Epithelial cell of proximal tubule (primary cell): ENCODE measurements at places on chromosomes 2 and 18. TPM values are rescaled to one million over a fixed set of nuclear protein-coding genes. Genes with fewer than 3 reads are reported as not detected.

ATP6V1B1 gene
- 0.81 TPM in 1 of 2 replicates, not detected in the other for total RNA-seq

EPHA4 gene
- total RNA-seq, result 13.3 and 23.8 TPM in 2 replicates

DNA sequence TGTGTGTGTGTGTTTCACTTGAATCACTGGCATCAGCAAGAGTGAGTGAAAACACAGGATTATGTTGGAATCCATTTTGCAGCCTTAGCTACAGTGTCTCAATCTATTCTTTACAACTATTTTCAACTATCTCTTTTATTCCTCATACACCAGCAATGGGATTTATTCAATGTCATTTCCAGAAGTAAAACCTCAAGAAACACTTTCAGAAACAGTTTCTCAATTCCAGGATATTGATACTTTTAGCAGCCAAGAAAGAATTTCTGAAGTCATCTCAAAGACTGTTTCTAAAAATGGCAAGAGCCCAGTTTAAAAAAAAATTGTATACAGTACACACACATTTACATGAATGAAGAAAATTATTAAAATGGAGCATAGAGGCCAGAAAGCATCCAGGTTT is 171.6 kb downstream of the FIGN start:
- DNase-seq, result no peak

GRCh38 chr18:57025540-57025939 is 121.3 kb upstream of the BOD1L2 start:
- DNase-seq, result no peak

- DNase-seq, result no peak
Observed at GRCh38 chr2:218776488-218776887, 5.5 kb upstream of the CYP27A1 start.

- DNase-seq, result no peak
Observed at GRCh38 chr18:37854396-37854795, 288.8 kb upstream of the CELF4 start.

DNA sequence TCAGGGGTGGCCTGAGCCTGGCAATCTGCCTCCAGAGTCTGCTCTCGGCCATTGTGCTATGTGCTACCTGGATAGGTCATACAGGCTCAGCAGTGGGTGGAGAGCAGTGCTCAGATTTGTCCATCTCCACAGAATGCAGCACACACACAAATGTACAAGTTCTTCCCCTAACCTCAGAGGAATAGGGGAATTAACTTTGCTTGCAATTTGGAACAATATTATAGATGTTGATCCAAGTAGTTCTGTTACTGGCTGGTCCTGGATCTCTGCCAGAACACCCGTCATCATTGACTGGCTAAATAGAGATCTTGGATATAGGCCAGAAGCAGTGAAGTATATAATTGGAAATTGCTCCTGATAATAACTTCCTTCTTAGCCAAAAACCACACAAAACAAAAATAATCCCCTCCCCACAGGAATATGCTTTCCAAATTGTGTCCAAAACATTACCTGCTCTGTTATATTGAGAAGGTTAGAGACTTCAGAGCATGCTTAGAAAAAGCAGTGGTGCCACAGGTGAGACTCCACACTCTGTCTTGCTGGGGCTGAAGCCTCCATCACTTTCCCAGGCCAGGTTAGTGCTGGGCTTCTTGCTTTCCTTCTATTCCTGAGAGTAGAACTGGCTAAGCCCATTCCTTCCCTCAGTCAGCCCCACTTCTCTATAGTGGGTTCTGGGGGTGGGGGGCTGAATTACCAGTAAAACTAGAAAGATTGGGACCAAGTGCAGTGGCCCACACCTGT is 38.8 kb downstream of the NCAPH start:
- peak; percentile 29 for DNase-seq

DNA sequence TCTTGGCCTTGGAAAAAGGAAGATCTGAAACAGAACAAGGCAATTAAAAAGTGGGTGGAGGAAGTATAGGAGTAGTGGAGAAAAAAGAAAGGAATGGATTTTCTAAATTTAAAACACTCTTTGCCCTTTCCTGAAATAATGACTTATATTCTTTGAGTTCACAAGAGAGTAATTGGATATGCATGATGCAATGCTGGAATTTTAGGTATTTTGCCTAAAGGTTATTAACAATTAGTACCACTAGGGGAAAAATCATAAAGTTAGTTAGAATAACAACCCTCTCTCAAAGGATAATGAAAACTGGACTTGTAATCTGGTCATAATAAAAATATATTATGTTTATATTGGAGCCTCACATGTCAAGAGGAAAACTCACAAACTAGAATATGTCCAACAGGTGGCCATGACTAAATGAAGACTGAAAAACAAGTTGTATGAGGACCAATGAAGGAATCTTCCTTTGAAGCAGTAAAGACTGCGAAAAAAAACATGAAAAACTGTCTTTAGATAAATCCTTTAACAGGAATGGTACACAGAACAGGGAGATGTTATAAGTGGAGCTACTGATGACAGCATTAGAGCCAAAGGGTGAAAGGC is 281.8 kb downstream of the NCKAP5 start:
- DNase-seq, result peak; percentile 9
